ENCODE measurements at places on chromosomes 1 and 21.

- DNase-seq = no peak
Observed at GRCh38 chr1:226406401-226406881, 1.5 kb downstream of the PARP1 start.

DNA sequence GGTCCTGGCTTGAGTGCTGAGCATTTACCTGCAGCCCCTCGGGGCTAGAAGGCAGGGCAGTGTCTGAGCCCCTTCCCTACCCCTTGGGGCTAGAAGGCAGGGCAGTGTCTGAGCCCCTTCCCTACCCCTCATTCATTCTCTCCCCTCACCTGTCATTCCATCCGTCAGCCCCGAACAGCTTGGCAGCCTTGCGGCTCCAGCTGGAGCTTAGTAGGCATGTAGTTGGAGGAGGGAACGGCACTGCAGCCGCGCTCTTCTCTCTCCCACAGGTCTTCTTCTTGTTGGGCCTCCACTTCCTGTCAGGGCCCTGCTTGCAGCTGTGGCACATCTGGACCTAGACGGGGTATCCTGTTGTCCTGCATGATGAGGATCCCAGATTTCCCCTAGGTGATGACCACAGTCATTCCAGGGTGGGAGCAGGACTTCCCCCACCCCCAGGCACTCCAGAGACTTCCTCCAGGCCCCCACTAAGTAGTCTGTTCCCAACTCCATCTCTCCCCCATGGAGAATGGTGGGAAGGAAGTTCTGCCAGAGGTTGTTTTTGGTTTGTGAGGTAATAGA is 22.2 kb downstream of the MAPKAPK2 start:
- no peak for DNase-seq

DNA sequence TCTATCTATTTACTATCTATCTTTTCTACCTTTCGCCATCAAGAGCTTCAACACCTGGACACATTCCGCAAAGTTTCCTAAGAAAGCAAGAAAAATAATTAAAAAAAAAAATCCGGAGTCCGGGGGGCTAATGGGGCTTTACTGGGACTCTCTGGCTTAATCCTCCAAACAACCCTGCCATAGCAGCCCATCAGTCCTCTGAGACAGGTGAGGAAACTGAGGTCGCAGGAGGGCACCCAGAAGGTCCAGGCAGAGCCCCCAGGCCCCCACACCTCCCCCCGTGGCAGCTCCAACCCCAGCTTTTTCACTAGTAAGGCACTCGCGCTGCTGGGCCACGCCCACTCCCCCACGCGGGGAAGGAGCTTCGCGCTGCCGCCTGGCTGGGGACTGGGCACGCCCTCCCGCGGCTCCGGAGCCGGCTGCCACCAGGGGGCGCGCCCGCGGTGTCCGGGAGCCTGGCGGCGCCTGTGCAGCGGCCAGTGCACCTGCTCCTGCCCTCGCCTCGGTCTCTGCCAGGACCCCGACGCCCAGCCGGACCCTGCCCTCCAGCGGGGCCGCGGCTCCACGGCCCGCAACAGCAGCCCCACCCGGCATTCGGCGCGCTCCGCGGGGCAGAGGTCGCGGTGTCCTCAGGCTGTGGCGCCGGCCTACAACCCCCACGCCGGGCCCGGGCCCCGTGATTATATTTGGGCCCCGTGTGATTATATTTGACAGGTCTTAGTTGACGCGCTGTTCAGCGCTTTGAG is 54.1 kb upstream of the SAMD11 start:
- peak; percentile 83 for DNase-seq

GRCh38 chr1:109628540-109629321 is 9.1 kb downstream of the AMPD2 start:
- DNase-seq = no peak

DNA sequence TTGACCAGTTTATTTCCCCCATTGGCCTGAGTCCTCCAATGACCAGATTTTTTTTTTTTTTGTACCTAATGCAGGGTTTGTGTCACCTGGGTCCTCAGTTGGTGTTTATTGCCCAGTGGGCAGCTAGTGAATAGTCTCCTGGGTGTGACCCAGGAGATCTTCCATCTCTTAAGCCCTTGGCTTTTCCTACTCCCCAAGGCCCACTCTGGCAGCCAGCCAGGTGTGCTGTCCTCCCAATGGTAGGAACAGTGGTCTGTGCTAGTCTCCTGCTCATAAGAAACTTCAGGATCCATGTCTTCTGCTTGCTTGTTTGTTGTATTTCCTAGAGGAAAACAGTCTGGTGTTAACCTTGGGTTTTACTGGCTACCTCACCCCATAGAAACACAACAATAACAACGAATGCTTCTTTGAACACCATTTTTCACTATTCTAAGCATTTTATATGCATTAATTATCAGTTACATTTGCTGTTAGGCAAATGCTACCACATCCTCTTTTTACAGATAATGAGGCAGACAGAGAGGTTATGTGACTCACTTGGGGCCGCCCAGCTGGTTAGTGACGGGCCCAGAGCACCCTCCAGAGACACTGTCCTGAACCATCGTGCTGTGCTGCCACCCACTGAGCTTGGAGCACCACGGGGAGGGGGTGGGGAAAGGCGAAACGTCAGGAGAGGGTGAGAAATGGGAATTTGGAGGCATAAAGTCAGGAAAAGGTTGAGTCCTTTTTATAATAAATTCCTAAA is 107.5 kb downstream of the HIVEP3 start:
- DNase-seq = peak; percentile 61

DNA sequence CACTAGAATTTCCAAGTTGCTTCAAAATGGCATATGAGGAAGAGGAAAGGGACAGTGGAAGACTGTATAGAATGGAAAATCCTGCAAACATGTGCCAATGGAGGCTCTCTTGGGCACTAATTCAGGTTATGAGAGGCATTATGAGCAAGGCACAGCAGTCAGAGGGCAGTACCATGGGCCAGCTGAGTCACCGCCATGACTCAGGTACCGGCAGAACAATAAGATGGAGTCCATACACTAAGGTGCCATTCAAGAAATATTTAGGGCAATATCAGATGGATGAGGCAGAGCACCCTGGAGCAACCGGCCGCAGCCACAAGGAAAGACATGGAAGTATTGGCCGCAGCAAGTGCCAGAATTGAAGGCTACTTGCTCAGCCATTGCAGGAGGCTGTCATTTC is 25.6 kb upstream of the VAV3 start:
- DNase-seq = no peak

GRCh38 chr1:55712148-55712547 is 497.0 kb upstream of the USP24 start:
- DNase-seq = no peak

DNA sequence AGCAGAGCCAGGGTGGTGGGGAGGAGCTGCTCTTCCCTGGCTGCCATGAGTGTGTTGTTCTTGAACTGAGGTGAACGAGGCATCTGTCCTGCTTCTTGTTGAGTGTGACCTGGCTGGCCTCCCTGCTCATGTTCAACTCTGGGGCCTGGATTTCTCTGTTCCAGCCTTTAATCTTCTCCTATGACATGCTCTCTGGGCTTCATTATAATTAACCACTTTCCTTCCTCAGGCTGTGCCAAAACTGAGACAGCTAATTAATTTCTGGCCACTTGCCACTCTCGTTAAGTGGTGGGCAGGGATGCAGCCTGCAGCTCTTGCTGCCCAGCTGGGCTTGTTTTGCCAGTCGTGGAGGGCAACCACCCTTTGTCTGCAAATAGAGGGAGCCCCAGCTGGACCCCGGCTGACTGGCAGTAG is 23.3 kb downstream of the OPRD1 start:
- no peak for DNase-seq

GRCh38 chr1:2961661-2962060 is 59.6 kb upstream of the ACTRT2 start:
- DNase-seq = no peak

GRCh38 chr1:203187304-203187685 is 791 bp upstream of the CHI3L1 start:
- DNase-seq = no peak

GRCh38 chr1:20612221-20612746 is 21.0 kb upstream of the PINK1 start:
- DNase-seq = no peak

GRCh38 chr1:6052543-6053205 is 7.0 kb downstream of the KCNAB2 start:
- DNase-seq = peak; percentile 41

GRCh38 chr1:25704267-25704691 is 87.7 kb downstream of the MAN1C1 start:
- peak; percentile 21 for DNase-seq

- DNase-seq = no peak
Observed at GRCh38 chr21:46037331-46038325, 56.1 kb downstream of the COL6A1 start.

- no peak for DNase-seq
Observed at GRCh38 chr1:82830690-82831380, 1030.1 kb downstream of the ADGRL2 start.

- no peak for DNase-seq
Observed at GRCh38 chr1:28896609-28896986, 17.8 kb upstream of the EPB41 start.

DNA sequence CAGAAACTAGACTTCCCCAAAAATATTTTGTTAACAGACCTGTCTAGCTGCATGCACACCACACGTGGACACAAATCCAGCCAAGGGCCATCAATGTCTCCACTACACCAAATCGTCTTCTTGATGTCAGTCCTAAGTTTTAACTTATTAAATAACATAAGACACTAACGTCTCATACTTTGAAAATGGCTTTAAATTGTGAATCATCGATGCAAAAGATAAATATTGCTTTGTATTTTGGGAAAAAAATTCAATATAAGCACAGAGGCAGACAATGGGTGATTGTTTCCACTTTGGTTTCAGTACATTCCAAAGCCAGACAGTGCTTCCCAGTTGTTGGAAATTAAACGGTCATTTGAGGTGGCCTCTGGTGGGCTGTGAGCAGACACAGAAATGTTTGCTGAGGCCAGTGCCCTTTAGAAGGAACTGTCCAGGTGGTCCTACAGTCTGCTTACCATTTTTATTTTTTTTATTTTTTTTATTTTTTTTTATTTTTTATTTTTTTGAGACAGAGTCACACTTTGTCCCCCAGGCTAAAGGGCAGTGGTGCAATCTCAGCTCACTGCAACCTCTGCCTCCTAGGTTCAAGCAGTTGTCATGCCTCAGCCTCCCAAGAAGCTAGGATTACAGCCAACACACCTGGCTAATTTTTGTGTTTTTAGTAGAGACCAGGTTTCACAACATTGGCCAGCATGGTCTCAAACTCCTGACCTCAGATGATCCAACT is 1.8 kb upstream of the KIAA2013 start:
- DNase-seq = no peak

DNA sequence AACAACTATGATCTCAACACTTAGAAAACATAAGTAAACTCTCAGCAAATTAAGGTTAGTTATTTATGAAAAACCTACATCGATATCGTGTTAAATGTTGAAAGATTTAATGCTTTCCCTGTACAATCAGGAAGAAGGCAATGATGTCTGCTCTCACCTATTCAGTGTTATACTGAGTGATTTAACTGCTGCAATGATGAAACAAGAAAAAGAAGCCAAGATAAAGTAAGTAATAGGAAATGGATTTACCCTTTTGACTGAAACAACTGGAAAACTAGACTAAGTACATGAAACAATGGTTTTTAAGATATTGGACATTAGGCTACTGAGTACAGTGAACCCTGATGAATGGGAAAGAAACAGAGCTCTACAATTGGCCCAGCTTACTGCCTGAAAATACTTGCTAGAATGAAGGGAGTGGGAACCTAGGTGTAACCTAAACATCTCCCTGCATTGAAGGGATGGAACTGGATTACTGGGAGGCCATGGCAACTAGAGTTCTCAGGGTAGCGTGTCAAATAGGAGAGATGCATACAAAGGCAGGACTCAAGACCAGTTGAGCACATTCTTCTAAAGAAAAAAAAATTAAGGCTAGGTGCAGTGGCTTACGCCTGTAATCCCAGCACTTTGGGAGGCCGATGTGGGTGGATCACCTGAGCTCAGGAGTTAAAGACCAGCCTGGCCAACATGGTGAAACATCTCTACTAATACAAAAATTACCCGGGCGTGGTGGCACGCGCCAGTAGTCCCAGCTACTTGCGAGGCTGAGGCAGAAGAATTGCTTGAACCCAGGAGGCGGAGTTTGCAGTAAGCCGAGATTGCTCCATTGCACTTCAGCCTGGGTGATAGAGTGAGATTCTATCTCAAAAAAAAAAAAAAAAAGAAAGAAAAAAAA is 37.3 kb downstream of the SNRPE start:
- no peak for DNase-seq

GRCh38 chr1:101267082-101267481 is 30.3 kb downstream of the S1PR1 start:
- DNase-seq = no peak

DNA sequence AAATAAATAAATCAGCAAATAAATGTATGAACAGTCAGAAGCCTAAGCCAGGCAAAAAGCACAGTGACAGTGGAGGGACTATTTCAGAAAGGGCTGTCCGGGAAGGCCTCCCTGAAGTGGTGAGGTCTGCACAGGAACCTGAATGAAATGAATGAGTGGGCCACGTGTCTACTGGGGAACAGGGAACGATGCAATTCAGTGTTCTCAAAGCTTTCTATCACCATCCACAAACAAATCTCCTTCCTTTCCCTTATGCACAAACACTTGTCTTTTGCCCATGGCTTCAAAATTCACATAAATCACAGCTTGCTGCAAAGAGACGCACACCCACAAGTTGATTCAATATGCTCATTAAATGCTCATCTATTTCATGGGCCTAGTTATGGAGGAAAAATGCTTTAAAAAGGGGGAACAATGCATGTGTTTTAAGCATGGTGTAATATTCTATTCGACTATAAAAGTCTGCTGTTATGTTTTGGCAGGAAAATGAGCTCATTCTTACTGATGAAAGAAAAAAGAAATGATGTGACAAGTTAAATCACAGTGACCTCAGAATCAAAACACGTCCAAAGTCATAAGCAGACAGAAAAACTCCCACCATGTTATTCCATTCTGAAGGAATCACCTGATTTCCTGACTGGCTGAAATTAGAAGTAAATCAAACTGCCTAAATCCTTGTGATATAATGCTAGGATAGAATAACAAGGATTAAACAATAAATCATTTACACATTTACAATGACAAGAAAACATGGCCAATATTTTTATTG is 21.6 kb downstream of the URB1 start:
- DNase-seq = no peak

GRCh38 chr1:60160141-60160540 is 86.6 kb upstream of the C1orf87 start:
- DNase-seq = no peak

DNA sequence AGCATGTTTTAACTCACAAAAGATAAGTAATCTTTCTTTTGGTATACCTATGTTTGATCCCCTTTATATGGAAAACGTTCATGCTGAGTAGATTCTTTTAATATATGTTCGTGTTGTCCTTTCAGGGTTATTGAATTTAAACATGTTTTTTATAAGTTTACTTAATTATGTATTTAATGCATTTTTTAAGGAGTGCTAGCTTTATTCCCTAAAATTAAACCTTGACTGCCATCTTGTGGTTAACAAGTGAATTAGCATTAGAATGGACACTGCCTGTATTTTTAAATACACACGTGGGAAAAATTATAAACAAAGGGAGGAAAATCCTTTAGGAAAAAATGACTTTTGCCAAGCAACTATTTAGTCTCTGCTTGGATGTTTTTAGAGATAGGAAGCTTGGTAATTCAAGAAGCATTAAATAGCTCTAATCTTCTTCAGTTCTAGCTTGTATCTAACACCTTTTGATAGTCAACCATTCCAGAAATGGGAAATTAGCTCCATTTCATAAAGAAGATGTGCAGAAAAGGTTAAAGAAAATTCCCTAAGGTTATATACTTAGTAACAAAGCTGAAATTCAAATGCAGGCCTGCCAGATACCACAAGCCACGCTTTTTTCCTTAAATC is 43.0 kb downstream of the UBE2U start:
- DNase-seq = no peak

GRCh38 chr1:175116210-175116798 is 48.7 kb downstream of the TNN start:
- DNase-seq = no peak

Measured in stimulated activated CD4-positive, alpha-beta T cell treated with anti-CD3 and anti-CD28 coated beads, Interleukin-4, amount 100 ng/mL, for 1 hour (primary cell).